ENCODE measurements at places on chromosomes 13 and 19. TPM values are rescaled to one million over a fixed set of nuclear protein-coding genes. Genes with fewer than 3 reads are reported as not detected.

NDFIP2 gene
- 20.4 TPM for total RNA-seq

KIR3DL2 gene
- not detected for total RNA-seq

PCDH20 gene
- total RNA-seq, result not detected

FRY gene
- total RNA-seq, result 0.09 TPM

N4BP2L2 gene
- 25.9 TPM for total RNA-seq

HIPK4 gene
- total RNA-seq, result 0.29 TPM

ZNF559 gene
- 5.5 TPM for total RNA-seq
